ENCODE measurements at places on chromosomes 3 and 15. TPM values are rescaled to one million over a fixed set of nuclear protein-coding genes. Genes with fewer than 3 reads are reported as not detected.

GRCh38 chr3:122993124-122993978 lies 34.2 kb downstream of the SEMA5B start:
- peaks cover 2% of the 10 kb centered on the region for H3K27me3 ChIP-seq
- no peak for DNase-seq
- no peaks in the 10 kb centered on the region for H3K4me1 ChIP-seq
- no peak overlapping the region for H3K27ac ChIP-seq

GRCh38 chr15:68234060-68234459 lies 4.5 kb upstream of the CLN6 start:
- no peak overlapping the region for H3K4me3 ChIP-seq
- H3K4me1 ChIP-seq, result peaks cover 9% of the 10 kb centered on the region
- H3K27ac ChIP-seq, result no peak overlapping the region
- DNase-seq, result no peak

DNA sequence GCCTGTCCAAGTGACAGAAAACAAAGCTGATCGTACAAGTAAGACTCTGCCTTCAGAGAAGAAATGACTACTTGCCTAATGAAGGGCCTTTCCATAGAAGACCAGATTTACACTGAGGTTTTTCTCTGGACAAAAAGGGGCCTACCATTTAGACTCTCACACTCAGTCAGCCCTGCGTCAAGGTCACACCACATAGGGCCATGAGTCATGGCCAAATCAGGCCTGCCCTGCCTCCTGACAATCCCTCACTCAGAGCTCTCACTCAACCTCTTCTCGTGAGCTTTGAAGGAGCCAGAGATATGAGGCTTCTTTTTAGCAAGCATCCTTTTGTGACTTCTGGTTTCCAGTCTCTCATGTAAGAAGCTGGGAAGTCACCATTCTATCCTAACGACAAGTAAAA lies 68.1 kb upstream of the NMNAT3 start:
- no peak for DNase-seq
- H3K4me3 ChIP-seq, result no peak overlapping the region
- H3K27ac ChIP-seq, result no peak overlapping the region
- no peaks in the 10 kb centered on the region for H3K27me3 ChIP-seq
- H3K4me1 ChIP-seq, result no peaks in the 10 kb centered on the region

Gene GABRR3
- polyA plus RNA-seq, result not detected

Gene STAB1
- polyA plus RNA-seq, result not detected

Gene SLC25A38
- 44.0 TPM for polyA plus RNA-seq

Gene CCDC39
- polyA plus RNA-seq, result 0.29 TPM

Gene IL17RE
- 0.21 TPM for polyA plus RNA-seq

Measured in GM12878 (cell line).